AG08396 (cell line): ENCODE measurements at places on chromosomes 2 and 18.
A peak's percentile ranks its signal among the peaks of the same experiment; 100 is the strongest.

GRCh38 chr2:71884303-71885042 is 263.2 kb downstream of the CYP26B1 start:
- DNase-seq = no peak

GRCh38 chr2:237429753-237430152 is 15.8 kb upstream of the COL6A3 start:
- DNase-seq = no peak

GRCh38 chr18:78069784-78070664 is 820.4 kb downstream of the GALR1 start:
- DNase-seq = no peak

GRCh38 chr2:199469514-199470360 is 12.0 kb upstream of the SATB2 start:
- DNase-seq = no peak

DNA sequence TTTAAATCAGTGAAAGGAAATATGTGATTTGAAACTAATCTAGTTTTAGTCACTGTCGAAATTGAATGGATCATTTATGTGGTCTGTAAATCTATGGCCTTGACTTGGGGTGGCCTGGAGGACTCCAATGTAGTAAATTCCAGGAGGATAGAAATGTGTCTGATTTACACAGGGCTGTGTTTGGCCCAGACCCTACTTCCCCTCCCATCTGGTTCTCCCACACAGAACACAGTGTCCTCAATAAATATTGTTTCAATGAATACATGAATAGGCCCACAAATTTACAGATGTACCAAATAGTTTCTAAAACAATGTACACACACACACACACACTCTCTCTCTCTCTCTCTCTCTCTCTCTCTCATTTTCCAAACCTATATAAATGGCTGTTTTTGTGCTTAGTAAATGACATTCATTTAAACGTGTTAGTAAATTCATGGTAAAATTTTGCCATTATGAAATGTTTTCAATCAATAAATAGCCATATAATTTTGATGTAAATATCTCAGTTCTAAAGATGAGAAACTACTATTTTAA is 1.9 kb downstream of the CCDC68 start:
- DNase-seq = no peak

DNA sequence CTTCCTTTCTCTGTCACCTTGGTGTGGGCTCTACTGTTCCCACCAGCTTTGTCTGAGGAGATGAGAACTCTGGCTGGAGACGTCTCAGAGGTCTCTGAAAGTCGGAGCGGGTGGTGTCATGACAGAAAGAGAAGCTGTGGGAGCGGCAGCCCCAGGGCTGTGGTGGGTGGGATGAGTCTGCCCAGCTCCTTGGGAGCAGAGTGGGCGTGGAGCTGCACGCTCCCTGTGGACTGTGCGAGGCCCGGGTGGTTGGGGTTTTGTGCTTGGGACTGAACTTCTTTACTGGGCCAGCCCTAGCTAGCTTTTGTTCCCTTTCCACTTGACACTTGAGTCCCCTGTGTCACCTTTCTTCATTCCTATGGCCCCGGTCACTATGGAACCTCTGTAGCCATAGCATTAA is 10.4 kb downstream of the TOGARAM2 start:
- DNase-seq = no peak

- no peak for DNase-seq
Measured at GRCh38 chr2:72033636-72034035, 114.0 kb downstream of the CYP26B1 start.

DNA sequence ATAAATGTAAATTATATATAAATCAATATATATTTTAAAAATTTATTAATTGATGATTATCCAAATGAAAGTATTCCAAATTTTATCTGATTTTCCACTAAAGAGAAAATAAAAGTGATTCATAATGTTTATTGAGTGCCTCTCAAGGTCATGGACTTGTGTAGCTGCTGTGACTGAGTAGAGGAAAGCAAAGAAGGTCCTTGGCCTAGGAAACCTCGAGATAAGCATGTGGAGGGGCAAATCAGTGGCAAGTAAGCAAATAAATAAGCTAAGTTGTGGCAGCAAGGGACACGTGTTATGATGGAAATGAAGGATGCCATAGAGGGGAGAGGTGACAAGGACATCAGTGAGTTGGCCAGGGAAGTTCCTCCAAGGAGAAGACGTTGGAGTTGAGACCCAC is 866.1 kb upstream of the ID2 start:
- no peak for DNase-seq

- DNase-seq = peak; percentile 29
Measured at GRCh38 chr2:132400169-132400900, 16.3 kb upstream of the GPR39 start.

DNA sequence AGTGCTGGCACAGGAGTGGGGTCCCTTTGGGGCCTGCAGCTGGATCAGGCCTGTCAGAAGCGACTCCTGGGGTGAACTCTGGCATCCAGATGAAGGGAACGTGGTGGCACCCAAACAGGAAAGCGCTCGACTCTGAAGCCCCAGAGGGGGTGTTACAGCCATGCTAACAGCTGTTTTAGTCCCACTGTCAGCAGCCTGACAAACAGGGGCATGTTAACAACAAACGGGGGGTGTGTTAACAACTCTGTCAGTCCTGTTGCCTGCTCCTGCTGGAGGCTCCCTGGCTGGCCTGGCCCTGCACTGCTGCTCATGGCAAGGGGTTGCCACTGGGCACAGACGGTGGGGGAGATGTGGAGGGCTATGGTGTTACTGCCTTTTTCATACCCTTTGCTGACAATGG is 2.6 kb upstream of the RNU2-63P start:
- DNase-seq = no peak

GRCh38 chr2:134218930-134219658 is 34.8 kb upstream of the MGAT5 start:
- DNase-seq = no peak

DNA sequence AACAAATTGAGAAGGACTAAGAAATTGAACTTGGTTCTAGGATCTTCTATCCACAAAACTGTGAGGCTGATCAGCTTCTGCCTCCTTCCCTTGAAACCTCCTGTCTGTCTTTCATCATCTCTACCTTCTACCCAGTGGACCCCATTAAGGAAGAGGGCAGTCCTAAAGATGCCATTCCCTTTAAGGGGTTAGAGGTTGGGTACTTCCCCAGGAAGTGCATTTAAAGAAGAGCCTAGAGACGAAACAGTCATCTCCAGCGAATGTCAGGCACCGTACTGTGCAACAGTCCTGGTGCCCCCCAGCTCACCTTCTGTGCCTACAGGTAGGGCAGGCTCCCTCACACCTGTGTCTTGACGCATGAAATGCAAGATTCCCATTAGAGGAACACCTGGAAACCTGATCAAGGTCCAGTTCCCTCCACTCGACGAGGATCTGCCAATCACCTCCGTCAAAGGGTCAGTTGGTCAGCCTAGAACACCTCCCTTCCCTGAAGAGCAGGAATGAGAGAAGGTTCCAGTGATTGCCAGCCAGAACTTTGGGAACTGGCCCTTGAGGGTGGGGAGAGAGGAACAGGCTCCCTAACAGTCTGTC is 20.9 kb downstream of the LOXHD1 start:
- DNase-seq = no peak

DNA sequence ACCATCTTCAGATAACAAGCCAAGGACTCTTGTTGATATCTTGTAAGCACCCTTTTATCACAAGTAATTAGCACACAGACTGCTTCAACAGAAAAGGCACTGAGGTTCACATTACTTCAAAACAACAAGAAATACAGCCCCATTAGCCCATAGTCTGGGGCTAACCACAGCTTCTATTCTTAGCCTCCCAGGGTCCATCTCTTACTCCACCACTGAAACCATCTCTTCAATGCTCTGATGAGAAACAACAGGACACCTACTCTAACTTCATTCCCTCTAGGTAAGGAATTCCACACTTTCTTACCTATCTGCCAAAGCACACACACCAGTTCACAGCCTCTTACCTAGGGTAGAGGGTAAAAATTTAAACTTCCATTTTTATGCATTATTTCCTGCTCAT is 26.4 kb upstream of the CYTIP start:
- no peak for DNase-seq

GRCh38 chr18:22658318-22658717 is 240.6 kb upstream of the CTAGE1 start:
- DNase-seq = no peak

GRCh38 chr18:32111706-32112105 is 20.0 kb downstream of the RNF138 start:
- no peak for DNase-seq

- no peak for DNase-seq
Measured at GRCh38 chr18:7953095-7953958, 386.2 kb downstream of the PTPRM start.

DNA sequence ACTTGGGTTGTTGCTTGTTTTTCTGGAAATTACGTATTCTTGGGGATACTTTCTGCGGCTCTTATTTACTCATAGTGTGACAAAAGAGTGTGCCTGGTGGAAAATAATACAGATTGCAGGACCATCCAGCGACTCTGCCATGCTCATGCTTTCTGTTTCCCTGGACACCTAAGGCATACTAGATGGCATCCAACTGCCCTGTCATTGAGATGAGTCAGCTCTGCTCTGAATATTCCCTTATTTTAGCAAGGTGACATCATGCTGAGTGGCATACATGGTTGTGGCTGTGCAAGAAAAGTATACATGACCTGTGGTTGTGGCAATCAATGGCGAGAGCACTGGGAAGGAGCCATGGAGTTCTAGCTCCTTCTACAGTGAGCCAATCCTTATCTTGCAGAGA is 471.0 kb downstream of the TMEM182 start:
- no peak for DNase-seq

DNA sequence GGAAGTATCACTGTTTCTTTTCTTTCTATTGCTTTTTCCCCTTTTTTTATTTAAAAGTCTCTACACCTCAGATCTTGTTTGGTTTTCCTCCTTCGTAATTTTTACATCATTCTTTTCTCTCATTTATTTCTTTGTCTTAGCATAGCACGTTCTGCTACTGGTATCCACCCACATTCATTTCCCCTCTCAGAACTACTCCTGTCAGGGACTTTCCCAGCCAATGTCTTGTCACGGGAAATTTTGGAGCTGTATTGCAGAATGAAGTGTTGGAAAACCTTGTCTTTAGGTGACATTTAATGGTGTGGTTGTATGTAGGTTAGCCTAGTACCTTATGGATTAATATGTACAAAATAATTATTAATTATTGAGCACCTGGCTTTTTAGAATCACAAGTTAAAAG is 34.0 kb downstream of the TTLL4 start:
- no peak for DNase-seq

- no peak for DNase-seq
Measured at GRCh38 chr2:239725551-239725890, 299.6 kb downstream of the NDUFA10 start.

DNA sequence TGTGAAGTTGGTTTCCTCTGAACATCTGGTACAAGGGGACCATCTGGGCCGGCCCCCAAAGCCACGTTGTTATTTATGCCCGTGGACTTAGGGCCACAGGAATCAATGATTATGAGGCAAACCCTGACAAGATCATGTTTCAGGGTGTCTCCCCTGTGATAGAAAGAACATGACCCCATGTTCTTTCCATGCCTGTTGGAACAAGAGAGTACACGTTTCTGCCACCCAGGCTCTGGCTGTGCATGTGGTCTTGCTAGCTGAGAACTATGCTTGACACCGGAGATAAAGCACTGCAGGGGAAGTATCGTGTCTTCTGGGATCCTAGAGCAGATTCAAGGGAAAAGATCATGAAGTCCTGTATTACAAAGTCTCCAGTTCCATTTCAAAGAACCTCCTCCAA is 64.2 kb downstream of the TMEM17 start:
- DNase-seq = no peak

DNA sequence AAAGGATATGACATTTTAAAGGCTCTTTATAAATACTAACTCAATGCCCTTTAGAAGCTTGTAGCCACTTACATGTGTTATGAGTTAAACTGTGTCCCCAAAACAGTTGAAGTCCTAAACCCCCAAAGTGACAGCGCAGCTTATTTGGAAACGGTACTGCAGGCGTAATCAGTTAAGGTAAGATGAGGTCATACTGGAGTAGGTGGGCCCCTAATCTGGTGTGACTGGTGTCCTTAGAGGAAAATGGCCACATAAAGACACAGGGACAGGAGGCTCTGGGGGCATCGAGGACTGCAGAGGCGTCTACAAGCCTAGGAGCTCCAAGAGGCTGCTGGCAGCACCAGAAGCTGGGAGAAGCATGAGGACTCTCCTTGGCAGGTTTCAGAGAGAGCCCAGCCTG is 8.5 kb downstream of the TXNL4A start:
- no peak for DNase-seq

DNA sequence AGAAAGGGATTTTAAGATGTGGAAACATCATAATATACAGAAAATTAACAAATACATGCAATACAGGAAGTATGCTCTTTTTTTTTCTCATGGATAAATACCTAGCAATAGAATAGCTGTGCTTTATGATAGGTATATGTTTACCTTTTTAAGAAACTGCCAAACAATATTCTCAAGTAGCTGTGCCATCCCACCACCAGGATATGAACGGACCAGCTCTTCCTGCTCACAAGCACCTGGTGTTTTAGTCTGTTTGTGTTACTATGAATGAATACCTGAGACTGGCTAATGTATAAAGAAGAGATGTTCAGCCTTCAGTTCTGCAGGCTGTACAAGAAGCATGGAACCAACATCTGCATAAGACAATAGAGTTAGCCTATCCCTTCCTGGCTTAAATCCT is 19.9 kb upstream of the UGT1A8 start:
- no peak for DNase-seq

DNA sequence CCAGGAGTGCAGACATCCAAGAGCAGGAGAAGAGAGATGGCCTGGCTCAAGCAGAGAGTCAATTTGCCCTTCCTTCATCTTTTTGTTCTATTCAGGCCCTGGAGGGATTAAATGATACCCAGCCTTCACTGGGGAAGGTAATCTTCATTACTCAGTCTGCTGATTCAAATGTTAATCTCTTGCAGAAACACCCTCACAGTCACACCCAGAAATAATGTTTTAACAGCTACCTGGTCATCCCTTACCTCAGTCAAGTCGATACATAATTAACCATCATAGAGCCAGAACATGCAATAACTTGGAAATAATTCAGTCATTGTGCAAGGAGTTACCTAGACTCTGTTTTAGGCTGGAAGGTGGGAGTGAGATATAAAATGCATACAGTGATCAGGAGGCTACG is 163.7 kb upstream of the TNP1 start:
- no peak for DNase-seq

DNA sequence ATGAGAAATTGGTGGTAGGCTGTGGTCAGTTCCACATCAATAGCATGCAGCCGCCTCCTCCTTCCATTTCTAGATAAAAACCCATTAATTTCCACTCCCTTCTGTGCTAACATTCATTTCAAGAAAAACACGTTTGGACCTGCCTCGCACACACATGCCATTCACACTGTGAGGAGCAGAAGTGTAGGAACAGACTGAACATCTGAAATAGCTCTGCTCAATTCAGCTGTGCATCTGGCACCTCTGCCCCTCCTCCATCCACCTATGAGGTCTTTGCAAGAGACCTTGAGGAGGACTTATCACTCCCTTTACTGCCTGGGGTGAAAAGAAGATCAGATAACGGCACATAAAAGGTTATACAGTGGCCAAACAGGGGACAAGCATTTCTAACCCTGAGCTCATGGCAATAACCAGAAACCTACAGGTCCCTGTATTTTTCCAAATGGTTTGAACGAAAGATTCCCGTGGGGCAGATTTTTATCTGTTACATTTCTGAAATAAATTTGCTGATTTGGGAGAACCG is 30.8 kb upstream of the LRP2 start:
- DNase-seq = no peak
